ENCODE measurements at places on chromosomes 2 and 18.
A peak's percentile ranks its signal among the peaks of the same experiment; 100 is the strongest.

DNA sequence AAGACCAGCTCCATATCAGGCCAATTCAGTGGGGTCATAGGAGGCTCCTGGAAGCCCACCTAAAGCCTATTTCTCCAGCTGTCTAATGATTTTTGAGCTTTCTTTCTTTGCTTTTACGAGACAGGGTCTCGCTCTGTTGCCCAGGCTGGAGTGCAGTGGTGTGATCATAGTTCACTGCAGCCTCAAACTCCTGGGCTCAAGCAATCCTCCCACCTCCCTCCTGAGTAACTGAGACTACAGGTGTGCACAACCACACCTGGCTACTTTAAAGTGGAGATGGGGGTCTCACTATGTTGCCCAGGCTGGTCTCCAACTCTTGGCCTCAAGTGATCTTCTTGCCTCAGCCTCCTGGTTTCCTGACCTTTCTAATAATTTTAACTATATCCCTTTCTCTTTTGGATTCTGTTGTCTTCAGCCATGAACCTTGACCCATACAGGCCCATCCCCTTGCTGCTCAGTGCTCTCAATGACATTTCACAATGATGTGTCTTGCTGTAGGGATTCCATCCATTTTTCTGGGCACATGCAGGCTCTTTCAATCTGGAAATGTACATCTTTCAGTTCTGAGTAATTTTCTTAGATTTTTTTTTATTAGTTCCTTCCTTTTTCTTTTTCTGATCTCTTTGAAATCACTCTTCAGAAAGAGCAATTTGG is 29.7 kb downstream of the GNLY start:
- no peak for DNase-seq

DNA sequence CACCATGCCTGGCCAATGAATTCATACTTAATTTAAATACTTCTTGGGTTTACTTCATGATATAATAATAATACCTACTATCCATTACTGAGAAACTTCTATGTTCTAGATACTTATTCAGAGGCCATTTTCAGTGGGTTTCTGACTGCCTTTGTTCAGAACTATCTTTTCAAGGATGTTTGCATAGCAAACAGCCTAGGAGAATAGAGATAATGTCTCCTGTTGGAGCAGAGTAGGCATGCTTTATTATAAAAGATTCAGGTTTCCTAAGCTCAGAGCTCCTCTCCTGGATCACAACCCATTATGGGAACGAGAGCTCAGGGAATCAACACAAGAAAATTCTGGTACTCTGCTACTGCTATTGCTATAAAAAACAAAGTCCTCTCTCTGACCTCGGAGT is 11.1 kb downstream of the FASTKD1 start:
- no peak for DNase-seq

- DNase-seq, result no peak
These were observed 238.7 kb upstream of the COPS8 start for GRCh38 chr2:236847023-236847422.

DNA sequence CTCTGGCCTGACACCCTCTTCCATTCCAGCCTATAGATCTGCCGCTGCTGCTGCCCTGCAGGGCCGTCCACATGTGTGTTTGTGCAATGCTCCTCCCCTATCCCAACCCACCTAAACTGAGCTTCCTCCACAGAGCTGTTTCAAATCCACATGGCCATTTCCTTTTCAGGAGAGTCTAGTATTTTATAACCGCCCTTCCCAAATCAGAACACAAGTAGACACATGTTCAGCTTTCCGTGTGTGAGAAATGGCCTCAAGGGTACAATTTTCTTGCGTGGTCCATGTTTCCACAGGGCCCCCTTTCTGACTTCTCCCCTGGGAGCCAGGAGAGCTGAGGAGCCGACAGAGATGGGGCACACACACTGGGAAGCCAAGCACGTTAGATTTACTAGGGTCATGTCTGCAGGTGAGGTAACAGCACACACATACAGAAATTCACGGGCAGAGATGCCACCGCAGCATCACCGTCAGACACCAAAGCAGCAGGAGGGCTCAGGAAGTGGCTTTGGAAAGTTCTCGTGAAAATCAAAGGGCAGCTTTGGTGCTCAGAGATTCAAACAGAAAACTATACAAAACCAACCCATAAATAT is 102.9 kb upstream of the TGFA start:
- DNase-seq, result no peak

- DNase-seq, result no peak
These were observed 100.5 kb downstream of the SLC4A3 start for GRCh38 chr2:219727771-219728429.

- DNase-seq, result no peak
These were observed 175.0 kb upstream of the SLC39A10 start for GRCh38 chr2:195482010-195482409.

DNA sequence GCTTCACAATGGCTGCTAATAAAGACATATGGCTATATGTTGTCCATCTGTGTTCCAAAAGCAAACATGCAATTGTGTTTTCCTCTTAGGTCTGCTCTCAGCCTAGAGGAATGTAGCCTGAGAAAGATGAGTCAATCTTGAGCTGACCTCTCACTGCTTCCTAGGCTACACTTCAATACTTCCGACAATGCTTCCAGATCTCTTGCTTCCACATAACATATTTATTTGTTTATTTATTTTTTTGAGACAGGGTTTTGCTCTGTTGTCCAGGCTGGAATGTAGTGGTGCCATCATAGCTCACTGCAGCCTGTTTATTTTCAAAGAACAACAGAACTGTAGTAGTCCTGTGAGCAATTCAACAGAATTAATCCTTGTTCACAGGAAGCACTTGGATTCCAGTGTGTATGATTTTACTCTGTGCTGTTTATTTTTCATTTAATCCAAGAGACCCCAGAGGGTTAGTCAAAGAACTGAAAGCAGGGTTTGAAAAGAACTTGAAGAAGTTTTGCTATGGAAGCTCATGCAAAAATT is 437.9 kb downstream of the TXNL1 start:
- DNase-seq, result no peak

DNA sequence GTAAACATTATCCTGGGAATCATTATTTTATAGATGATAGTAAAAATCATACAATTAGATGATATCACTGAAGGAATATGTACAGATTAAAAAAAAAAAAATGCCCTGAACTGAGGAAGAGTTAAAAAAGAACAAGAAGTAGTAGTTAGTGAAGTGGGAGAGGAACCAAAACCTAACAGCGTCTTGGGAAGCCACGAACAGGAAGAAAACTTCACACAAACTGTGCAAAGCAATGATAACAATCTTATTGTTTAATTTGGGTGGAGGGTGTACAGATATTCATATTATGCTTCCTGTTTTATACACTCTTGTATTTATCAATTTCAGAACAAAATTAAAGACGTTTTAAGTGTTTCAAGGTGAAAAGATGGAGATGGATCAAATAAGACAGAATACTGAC is 3.5 kb downstream of the HEATR5B start:
- DNase-seq, result no peak

GRCh38 chr2:60548845-60549237 is 4.6 kb downstream of the BCL11A start:
- DNase-seq, result no peak

- DNase-seq, result no peak
These were observed 82.1 kb downstream of the RNF144A start for GRCh38 chr2:6999211-6999877.

- no peak for DNase-seq
These were observed 23.5 kb downstream of the SLC4A1AP start for GRCh38 chr2:27687232-27687631.

DNA sequence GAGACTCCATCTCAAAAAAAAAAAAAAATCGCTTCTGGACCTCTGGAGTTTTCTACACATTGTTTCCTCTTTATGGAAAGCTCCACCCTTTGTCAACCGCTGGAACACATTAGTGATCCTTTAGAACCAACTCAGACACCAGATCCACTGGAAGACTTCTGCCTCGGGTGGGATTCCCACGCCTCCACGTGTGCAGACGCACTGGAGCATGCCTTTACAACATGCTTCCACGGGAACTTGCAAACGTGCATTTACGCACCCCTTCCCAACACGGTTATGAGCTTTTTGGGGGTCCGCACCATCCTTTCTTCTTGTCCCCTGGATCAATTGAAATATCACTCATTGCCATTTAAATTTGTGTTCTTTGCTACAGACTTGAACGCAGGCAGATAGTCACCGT is 5.1 kb downstream of the CYS1 start:
- DNase-seq, result no peak

GRCh38 chr18:36547544-36547943 is 250.0 kb downstream of the FHOD3 start:
- no peak for DNase-seq

- no peak for DNase-seq
These were observed 132.0 kb downstream of the SH3BP4 start for GRCh38 chr2:235083822-235084221.

DNA sequence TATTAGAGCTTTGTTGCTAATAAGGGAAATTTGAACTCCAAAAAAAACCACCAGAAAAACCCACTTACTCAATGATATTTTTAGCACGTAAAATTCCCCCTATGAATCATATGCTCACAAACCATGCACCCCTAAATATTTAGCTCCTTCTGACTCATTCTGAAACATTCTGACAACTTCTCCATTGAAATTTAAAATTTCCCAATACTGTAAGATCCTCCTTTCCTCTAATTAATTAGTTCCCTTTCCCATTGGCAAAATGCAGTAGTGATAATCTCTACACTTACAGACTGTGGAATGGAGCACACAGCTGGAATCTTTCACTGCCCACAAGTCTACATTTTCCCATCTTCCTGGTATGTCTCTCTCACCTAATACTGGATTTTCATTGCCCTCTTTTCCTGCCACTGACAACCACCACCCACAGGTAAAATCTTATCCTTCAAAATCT is 215.8 kb upstream of the ACVR2A start:
- no peak for DNase-seq

- DNase-seq, result peak; percentile 72
These were observed 60.4 kb downstream of the FAM161A start for GRCh38 chr2:61793389-61793836.

DNA sequence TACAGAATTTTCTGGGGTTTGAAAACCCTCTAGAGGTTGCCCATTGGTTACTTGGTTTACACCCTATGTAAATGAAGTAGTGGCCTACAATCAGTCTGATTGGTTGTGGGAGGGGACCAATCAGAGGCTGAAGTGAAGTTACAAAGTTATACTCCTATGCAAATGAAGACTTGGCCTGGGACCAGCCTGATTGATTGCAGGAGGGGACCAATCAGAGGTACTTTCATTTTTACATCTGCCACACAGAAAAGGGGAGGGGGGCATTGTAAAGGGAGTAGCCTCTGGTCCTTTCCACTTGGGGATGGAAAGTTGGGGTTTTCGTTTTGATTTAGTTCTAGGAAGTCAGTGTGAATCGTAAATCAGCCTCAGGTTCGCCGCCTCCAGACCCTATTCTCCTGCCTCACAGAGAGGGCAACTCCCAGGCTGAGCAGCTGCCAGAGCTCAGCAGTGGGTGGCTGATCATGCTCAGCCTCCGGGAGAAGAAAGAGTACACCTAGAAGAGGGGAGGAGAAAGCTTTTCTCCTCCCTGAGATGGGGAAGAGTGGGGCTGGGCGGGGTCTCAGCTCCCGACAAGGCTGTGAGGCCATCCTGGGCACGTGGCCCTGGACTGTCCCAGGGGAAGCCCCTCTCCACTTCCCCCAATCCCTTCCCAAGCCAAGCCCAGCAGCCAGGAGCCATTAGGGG is 372.5 kb downstream of the GALR1 start:
- DNase-seq, result peak; percentile 12

GRCh38 chr2:119545754-119546446 is 1.7 kb downstream of the CFAP221 start:
- DNase-seq, result no peak

DNA sequence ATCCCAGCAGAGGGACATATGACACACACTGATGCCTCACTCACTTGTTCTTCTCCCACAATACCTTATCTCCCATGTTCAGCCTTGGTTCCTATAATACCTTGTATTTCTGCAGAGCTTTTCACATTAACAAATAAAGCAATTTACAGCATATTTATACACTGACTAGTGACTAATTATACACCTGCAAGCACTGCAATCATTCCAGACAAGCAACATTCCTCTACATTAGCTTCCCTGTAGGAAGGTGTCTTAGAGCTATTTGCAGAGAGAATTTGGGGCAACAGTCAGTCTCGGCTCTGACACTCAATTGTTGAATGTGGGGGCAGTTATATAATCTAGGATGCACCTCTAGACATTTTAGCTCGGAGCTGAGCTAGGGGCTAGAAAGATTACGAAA is 9.5 kb upstream of the INSIG2 start:
- no peak for DNase-seq

DNA sequence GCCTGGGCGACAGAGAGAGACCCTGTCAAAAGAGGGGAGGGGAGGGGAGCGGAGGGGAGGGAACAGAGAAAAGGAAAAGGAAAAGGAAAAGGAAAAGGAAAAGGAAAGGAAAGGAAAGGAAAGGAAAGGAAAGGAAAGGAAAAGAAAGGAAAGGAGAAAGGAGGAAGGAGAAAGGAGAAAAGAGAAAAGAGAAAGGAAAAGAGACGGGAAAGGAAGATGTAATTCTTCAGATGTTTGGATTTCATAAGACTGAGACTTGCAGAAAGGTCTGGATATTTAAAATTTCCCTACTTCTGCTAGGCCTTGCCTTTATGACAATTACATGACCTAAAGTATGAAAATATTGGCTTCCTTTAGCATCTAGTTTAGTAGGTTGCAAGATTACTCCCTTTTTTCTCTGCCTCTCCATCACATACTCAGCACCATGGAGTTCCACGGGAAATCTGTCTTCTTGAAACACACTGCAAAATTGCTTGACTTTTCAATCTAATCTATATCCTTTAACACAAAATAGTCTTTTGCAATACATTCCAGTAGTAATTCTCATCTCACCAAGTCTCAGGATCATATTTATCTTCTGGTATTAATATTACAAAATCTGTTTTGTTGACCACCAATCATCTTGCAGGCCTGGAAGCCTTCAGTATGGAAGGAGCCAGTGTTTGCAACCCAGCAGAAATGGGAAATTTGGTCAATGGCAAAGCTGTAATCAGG is 383.5 kb downstream of the ZEB2 start:
- no peak for DNase-seq

GRCh38 chr18:8515142-8515865 is 93.9 kb upstream of the RAB12 start:
- no peak for DNase-seq

GRCh38 chr2:217325816-217326215 is 466.0 kb upstream of the TNP1 start:
- DNase-seq, result no peak
